ENCODE measurements at places on chromosomes 2 and 18.
A peak's percentile ranks its signal among the peaks of the same experiment; 100 is the strongest.

DNA sequence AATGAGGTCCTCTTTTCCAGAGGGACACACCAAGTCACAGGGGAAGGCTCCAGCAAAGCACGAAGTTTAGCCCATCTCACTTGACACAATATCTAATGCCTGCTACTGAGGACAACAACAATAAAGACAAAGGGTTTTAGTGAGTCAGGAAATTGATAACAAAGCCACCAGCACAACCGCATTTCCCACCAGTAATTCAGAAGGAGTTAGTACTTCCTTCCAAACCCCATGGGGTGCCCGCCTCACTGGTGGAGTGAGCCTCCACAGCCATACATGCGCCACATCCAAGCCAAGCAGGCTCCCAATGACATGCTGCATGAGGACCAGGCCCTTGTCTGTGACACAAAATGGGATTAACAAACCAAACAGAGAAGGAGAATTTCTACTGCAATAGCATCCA, 40.1 kb downstream of the MRPL35 start:
- no peak for DNase-seq

DNA sequence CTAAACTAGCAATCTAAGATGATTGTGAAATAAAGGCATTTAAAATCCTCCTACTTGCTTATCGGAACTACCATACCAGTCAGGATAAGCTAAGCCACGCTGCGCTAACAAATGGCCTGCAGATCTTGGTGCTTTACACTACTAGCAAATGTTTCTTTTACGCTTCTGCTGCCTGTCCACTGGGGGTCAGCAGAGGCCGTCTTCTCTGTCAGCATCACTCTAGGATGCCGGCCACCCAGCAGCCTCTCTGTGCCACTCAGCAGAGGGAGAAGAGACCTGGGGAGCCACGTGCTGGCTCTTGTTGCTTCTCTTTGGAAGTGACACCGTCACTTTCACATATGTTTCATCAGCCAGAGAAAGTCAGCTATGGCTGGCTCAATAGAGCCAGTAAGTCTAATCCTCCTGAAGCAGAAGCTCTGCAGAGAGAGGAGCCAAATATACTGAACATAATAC, 36.6 kb downstream of the COPS8 start:
- peak; percentile 20 for DNase-seq

- DNase-seq: no peak
Observed at GRCh38 chr2:97660044-97660774, 3.6 kb downstream of the ACTR1B start.

- DNase-seq: no peak
Observed at GRCh38 chr2:217981084-217981730, 21.6 kb downstream of the TNS1 start.

DNA sequence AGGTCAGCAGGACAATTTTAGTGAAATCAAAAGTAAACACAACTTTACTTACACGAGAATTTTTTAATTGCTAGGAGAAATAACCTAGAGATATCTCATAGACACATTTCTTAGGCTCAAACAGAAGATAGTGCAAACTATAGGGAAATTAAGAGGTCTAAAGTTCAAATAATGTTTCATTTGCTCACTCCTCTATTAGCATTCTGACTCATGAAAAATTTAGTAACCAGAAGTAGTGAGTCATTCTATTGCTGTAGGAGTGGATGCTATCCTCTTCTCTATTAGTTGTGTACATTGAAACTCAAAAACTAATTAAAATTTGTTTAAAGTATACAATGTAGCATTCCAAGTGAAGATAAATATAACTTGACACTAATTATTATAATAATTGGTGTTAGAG, 908.3 kb upstream of the TMEFF2 start:
- DNase-seq: no peak

DNA sequence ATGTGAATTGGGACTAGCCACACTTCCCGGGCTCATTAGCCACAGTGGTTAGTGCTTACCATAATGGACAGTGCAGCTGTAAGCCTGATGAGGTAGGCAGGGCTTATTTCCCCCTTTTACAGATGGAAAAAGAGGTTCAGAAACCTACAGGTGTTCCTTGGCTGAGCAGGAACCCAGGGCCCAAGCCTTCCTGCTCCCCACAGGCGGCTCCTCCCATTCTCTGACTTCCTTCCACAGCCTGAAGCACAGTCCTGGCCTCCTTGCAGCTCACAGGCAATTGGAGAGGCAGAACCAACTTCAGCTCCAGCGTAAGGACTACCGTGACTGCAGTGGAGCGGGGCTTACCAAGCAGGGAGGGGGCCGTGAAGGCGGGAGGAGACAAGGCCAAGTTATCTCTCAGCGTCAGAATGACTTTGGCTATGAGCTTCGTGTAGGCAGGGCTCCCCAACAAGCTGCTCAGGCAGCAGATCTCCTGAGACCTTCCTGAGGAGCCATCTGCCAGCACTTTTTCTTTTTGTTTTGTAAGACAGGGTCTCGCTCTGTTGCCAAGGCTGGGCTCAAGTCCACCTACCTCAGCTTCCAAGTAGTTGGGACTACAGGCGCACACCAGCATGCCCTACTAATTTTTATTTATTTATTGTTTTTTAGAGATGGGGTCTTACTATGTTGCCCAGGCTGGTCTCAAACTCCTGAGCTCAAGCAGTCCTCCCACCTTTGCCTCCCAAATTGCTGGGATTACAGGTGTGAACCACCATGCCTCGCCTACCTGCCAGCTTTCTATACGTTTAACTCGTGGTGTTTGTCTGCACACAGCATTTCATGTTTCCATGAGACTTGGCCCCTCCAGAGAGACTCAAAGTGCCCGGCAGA, 34.2 kb upstream of the NT5DC4 start:
- DNase-seq: no peak

GRCh38 chr2:13089971-13090370, 373.2 kb downstream of the TRIB2 start:
- no peak for DNase-seq

GRCh38 chr2:84886791-84887190, 5.9 kb upstream of the TRABD2A start:
- DNase-seq: no peak

DNA sequence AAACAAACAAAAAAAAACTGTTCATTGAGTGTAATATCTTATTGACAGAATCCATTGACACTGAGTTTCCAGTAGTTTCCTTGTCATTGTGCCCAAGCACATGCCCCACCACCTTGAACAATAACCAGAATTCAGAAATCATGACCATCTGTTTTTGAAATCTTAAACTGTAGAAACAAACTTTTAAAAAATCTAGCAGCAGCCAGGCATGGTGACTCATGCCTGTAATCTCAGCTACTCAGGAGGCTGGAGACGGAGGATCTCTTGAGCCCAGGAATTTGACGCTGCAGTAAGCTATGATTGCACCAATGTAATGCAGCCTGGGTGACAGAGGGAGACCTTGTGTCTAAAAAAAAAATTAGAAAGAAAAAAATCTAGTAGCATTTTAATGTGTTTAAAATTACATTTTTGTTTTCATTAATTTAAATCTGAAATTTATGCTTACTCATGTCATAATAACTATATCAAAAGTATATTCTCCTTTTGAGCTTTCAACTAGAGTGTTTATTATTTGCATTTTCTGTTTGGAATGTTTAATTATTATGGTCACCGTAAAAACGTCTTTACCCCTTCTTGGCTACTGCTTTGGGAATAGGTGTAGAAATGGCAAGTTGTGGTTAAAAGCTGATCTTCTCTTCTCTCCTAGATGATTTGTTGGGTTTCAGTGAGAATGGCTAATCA, 25.2 kb upstream of the STON1 start:
- DNase-seq: no peak

- no peak for DNase-seq
Observed at GRCh38 chr2:48412443-48413250, 117.3 kb upstream of the STON1 start.

GRCh38 chr18:54187372-54187771, 37.1 kb downstream of the MBD2 start:
- no peak for DNase-seq

DNA sequence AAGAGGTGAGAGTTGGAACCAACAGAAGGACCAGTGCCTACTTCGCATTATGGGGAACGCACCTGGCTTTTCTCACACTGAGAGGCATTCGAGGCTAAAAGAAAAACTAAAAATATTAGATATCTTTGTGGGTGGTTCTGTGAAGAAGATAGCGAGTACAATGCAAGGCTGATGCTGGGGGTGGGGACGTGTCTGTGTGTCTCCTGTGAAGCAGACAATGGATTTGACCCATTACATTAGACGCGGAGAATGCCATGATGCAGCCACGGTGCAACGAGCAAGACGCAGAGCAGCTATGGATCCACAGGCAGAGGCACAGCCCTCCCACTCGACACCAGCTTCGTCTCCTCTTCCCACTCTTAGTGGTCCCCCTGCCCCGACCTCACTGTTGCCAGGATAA, 61.0 kb downstream of the ADCY3 start:
- DNase-seq: no peak

- DNase-seq: no peak
Observed at GRCh38 chr2:28470759-28471158, 25.1 kb upstream of the PLB1 start.

- no peak for DNase-seq
Observed at GRCh38 chr2:30300122-30300455, 68.8 kb downstream of the LBH start.

Data from activated CD4-positive, alpha-beta T cell treated with anti-CD3 and anti-CD28 coated beads, Interleukin-2, amount 50 U/mL, for 1 hour (primary cell).